ENCODE measurements at places on chromosomes 5 and 9.

GRCh38 chr5:71810471-71811195 lies 91.6 kb downstream of the CARTPT start:
- no peak for DNase-seq

DNA sequence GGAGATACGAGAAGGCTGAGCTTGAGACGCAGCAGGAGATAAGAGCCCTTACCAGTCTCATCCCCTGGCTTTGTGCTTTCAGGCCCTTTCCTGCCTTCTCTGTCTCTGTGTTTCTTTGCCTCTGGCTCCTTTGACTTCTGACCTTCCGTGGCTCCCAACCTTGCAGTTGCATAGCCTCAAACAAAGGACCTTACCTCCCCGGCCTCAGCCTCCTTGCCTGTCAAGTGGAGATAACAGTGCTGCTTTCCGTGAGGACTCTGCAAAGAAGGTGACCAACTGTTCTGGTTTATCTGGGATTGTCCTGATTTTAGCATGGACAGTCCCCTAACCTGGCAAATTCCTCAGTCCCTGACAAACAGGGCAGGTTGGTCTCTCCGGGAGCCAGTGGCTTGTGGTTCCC lies 287.8 kb upstream of the MVB12B start:
- no peak for DNase-seq

- no peak for DNase-seq
Measured at GRCh38 chr5:93072831-93073459, 508.1 kb downstream of the NR2F1-AS1 start.

- no peak for DNase-seq
Measured at GRCh38 chr5:76202182-76202581, 119.0 kb downstream of the SV2C start.

GRCh38 chr5:63128018-63128417 lies 549.4 kb downstream of the LRRC70 start:
- DNase-seq, result no peak

DNA sequence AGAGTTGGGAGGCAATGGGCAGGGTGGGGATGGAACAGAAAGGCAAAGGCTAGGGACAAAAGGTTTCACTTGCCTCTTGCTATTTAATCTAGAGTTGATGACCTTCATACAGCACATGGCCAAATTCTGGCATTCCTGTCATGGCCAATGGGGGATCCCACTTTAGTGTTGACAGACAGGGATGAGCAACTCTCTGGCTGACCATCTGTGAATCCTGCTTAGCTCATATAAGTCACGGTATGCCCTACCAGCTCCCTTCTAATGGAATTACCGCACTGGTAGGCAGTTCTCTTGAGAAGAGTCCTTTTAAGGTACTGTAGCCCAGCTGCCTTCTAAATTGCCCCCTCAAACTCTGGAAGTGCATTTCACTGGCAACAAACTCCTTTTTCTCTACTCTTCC lies 76.1 kb downstream of the MAMDC2 start:
- no peak for DNase-seq

- no peak for DNase-seq
Measured at GRCh38 chr9:6226696-6227095, 11.1 kb downstream of the IL33 start.

DNA sequence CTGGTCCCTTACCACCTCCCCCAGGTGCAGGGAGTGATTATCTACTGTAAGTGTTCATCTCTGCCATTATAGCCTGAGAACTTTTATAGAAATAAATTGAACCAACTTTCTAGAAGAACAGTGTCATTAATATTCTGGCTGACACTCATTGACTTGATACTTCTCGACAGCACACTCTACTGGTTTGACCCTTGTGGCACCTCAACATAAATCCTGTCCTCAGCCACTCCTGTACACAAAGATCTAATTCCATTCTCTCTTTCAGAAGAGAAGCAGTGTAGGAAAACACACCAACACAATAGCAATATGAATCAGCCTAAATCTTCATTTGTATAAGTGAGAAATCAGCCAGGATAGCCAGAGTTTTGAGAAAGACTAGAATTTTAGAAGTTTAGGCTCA lies 417.7 kb downstream of the TAF11L14 start:
- no peak for DNase-seq

DNA sequence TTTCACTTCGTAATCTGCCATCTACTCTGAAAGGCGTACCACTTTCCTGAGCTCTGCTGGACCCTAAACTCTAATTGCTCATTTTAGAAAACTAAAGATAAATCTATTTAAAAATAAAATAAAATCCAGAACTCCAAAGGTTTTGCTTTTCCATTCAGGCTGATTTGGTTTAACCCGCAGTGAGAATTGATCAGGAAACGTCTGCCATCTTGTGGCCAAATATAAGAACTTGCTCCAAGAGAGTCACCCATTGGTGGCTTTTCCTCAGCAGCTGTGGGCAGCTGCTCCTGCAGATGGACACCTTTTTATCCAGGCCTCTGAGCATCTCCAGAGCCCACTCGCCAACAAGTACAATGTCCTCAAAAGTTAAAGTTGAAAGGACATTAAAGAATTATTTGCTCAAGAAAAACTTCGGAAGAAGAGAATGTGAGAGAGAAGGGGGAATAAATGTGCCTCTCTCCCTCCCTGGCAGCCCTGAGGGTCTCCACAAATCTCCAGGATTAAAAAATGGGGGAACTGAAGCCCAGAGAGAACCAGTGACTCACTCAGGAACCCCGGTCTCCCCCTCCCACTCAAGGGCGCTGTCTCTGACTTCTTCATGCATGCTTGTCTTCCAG lies 4.1 kb downstream of the SAXO1 start:
- peak; percentile 19 for DNase-seq

DNA sequence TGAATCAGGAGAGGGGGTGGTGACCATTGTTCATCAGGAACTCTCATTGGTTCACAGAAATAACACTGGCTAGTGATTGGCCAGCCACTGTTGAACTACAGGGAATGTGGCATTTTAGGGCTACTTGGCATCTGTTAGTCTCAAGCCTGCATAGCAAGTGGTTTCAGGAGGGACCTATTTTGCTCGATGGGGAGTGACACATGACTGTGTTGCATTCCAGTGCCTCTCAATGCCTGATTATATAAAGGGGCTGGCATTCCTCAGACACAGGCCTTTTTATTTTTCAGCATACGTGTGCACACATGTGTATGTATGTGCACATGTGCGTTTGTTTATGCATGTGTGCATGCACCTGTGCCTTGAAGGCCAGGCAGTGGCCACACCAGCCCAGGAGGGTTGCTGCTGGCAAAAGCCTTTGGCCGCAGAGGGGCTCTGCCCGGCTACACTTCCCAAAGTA lies 23.2 kb downstream of the FGD3 start:
- no peak for DNase-seq

DNA sequence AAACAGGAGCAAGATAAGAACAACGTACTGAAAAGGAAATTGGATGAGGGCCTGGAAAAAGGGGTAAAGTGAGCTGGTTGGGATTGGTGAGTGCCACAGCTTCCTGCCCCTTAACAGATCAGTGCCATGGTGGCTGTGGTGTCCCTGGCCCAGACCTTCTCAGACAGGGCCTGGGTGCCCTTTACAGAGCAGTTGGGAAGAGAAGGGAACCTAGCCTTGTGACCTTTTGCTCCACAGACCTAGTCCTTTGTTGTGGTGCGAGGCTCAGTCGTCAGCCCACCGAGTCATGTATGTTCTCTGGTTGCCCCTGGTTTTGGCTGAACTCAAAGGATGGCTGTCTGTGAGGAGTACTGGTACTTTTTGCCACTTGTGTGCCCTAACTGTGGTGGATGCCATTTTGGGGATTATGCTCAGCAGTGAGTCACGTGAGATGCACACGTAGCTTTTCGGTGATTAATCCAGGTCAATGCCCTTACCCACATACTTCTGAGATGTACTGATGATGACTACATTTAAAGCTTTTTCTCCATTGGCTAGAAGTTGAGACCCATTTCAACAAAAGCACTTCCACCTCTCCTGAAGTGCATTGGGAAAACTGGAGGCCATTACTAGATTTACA lies 48.4 kb downstream of the EXOSC2 start:
- DNase-seq, result no peak

DNA sequence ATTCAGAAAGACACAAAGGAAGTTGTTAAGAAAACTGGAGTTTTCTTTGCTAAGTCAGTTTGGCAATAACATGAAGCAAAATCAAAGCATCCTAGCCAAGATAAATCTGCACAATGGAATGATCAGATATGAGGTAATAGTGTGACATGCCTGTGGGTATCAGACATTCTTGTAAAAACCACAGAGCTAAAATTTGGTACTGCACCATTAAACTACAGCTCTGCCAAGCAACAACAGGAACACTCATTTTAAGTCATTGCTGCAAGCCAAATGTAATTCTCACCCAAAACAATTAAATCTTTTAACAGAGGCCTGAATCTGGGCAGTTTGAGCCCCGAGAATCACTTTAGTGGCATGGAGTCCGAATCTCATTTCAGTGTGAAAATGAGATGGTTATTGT lies 96.6 kb downstream of the VCAN start:
- DNase-seq, result no peak

GRCh38 chr5:126921241-126922091 lies 108.9 kb downstream of the MARCHF3 start:
- DNase-seq, result no peak

GRCh38 chr9:82024908-82025307 lies 36.3 kb downstream of the SPATA31D1 start:
- no peak for DNase-seq

Data from left colon (tissue), 2 donors.